ENCODE measurements at places on chromosomes 11 and 22. TPM values are rescaled to one million over a fixed set of nuclear protein-coding genes. Genes with fewer than 3 reads are reported as not detected.

CRYBB3 gene
- total RNA-seq = not detected

CHRM4 gene
- 0.48 TPM for total RNA-seq

RASSF10 gene
- total RNA-seq = 0.75 TPM

OSBP gene
- total RNA-seq = 29.6 TPM

LRRC75B gene
- 7.4 TPM for total RNA-seq

SELENOM gene
- total RNA-seq = 53.7 TPM

FXYD6 gene
- 0.11 TPM for total RNA-seq

OR4P4 gene
- total RNA-seq = not detected

GUCY1A2 gene
- 0.05 TPM for total RNA-seq

MRGPRX4 gene
- not detected for total RNA-seq

NAALAD2 gene
- total RNA-seq = not detected

CRYBB1 gene
- total RNA-seq = not detected

OR56A1 gene
- total RNA-seq = not detected

NDUFA6 gene
- total RNA-seq = 67.1 TPM

POTEH gene
- total RNA-seq = not detected

CNGA4 gene
- 0.07 TPM for total RNA-seq

ROBO4 gene
- not detected for total RNA-seq

TMPRSS4 gene
- 0.07 TPM for total RNA-seq

SNX32 gene
- 0.04 TPM for total RNA-seq

ARL14EP gene
- 13.2 TPM for total RNA-seq

DBX1 gene
- total RNA-seq = not detected

LGR4 gene
- 46.9 TPM for total RNA-seq

HPS5 gene
- 16.7 TPM for total RNA-seq

SCGB1D2 gene
- not detected for total RNA-seq

CAPN5 gene
- 7.1 TPM for total RNA-seq

MMP8 gene
- total RNA-seq = not detected

BET1L gene
- total RNA-seq = 44.2 TPM

PATE2 gene
- not detected for total RNA-seq

KCNQ1 gene
- 0.75 TPM for total RNA-seq

FBLN1 gene
- 37.5 TPM for total RNA-seq

PNPLA5 gene
- total RNA-seq = not detected

CSF2RB gene
- not detected for total RNA-seq

KRTAP5-9 gene
- not detected for total RNA-seq

MMP1 gene
- 1.0 TPM for total RNA-seq

TRIM68 gene
- total RNA-seq = 10.1 TPM

OVOL1 gene
- 0.05 TPM for total RNA-seq

IRF7 gene
- total RNA-seq = 6.8 TPM

CASP5 gene
- total RNA-seq = not detected

SULT4A1 gene
- total RNA-seq = not detected

ZNF70 gene
- total RNA-seq = 1.1 TPM

DGCR2 gene
- total RNA-seq = 25.4 TPM

PATE4 gene
- not detected for total RNA-seq

DGCR6L gene
- 41.2 TPM for total RNA-seq

SLC6A5 gene
- total RNA-seq = not detected

MIEF1 gene
- total RNA-seq = 28.8 TPM

HBE1 gene
- 0.09 TPM for total RNA-seq

NCR3LG1 gene
- 3.6 TPM for total RNA-seq

MMP7 gene
- total RNA-seq = 29.1 TPM

TSPAN18 gene
- 3.5 TPM for total RNA-seq

MYEOV gene
- 104 TPM for total RNA-seq

CCDC88B gene
- 8.8 TPM for total RNA-seq

MUC6 gene
- not detected for total RNA-seq

BRSK2 gene
- 3.9 TPM for total RNA-seq

OR2AT4 gene
- not detected for total RNA-seq

SERPINH1 gene
- total RNA-seq = 87.8 TPM
